Right atrium auricular region (tissue), 2 donors: ENCODE measurements at places on chromosomes 1 and 21. TPM values are rescaled to one million over a fixed set of nuclear protein-coding genes. Genes with fewer than 3 reads are reported as not detected.

GRCh38 chr1:205811660-205812059 is 1.3 kb downstream of the SLC41A1 start:
- H3K4me3 ChIP-seq, result peak overlapping the region; percentile 76
- no peaks in the 10 kb centered on the region for H3K27me3 ChIP-seq
- H3K27ac ChIP-seq, result peak overlapping the region; percentile 97
- no peak for DNase-seq

- no peaks in the 10 kb centered on the region for H3K36me3 ChIP-seq
- no peak for DNase-seq
- H3K4me1 ChIP-seq, result peaks cover 3% of the 10 kb centered on the region
- no peak overlapping the region for H3K27ac ChIP-seq
- H3K4me3 ChIP-seq, result no peak overlapping the region
Measured at GRCh38 chr1:1163538-1164070, 10.1 kb upstream of the TTLL10 start.

DNA sequence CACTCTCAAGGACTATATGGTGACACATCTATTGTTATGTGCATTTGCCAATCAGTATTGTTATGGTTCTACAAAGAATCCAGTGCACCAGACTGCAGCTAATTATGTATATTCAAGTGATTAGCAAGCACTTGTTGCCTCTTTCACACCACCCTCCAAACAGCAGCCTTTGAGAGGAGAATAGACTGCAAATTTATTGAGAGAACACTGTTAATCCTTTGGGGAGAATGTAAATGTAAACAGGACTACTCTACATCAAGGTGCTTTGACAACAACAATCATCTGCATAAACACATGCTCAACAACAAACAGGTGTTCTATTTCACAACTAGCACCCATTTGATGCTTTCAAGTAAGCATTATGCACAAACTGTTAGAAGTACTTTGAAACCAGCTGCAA is 117.4 kb downstream of the AKT3 start:
- H3K27me3 ChIP-seq, result no peaks in the 10 kb centered on the region
- no peaks in the 10 kb centered on the region for H3K4me1 ChIP-seq
- H3K36me3 ChIP-seq, result no peaks in the 10 kb centered on the region
- DNase-seq, result no peak
- H3K27ac ChIP-seq, result no peak overlapping the region
- H3K4me3 ChIP-seq, result no peak overlapping the region

GRCh38 chr1:162276493-162276892 is 100.2 kb downstream of the SPATA46 start:
- H3K27me3 ChIP-seq, result no peaks in the 10 kb centered on the region
- H3K36me3 ChIP-seq, result no peaks in the 10 kb centered on the region
- H3K4me1 ChIP-seq, result peaks cover 4% of the 10 kb centered on the region
- H3K27ac ChIP-seq, result no peak overlapping the region
- no peak for DNase-seq

NUP210L gene
- total RNA-seq, result 0.28 TPM

PRPF38A gene
- 7.2 TPM for total RNA-seq

SIK1 gene
- total RNA-seq, result 33.5 TPM
